Occipital lobe (tissue), 3 donors: ENCODE measurements at places on chromosomes 6 and 20. TPM values are rescaled to one million over a fixed set of nuclear protein-coding genes. Genes with fewer than 3 reads are reported as not detected.

LAMA2 gene
- total RNA-seq = 16.8 TPM

CALHM4 gene
- total RNA-seq = not detected

OR2H2 gene
- not detected for total RNA-seq

RIMS4 gene
- 77.5 TPM for total RNA-seq

GPR6 gene
- total RNA-seq = not detected

LAMA4 gene
- 19.2 TPM for total RNA-seq

ZC2HC1B gene
- 0.31 TPM for total RNA-seq

MOXD1 gene
- total RNA-seq = 18.6 TPM

C6orf163 gene
- 8.3 TPM for total RNA-seq

TRIM40 gene
- not detected for total RNA-seq

KCNQ5 gene
- 12.9 TPM for total RNA-seq

PRSS16 gene
- not detected for total RNA-seq

B3GALT4 gene
- 12.5 TPM for total RNA-seq

ATXN1 gene
- total RNA-seq = 102 TPM

SEMG1 gene
- total RNA-seq = not detected

PRELID3B gene
- 61.3 TPM for total RNA-seq

FNDC11 gene
- total RNA-seq = 4.1 TPM

POU3F2 gene
- 194 TPM for total RNA-seq

AKIRIN2 gene
- 68.8 TPM for total RNA-seq

FANCE gene
- total RNA-seq = 9.5 TPM

CST7 gene
- 0.31 TPM for total RNA-seq

TMEM200A gene
- 34.0 TPM for total RNA-seq

KHDRBS2 gene
- total RNA-seq = 66.8 TPM

PRL gene
- not detected for total RNA-seq

ABHD16B gene
- not detected for total RNA-seq

GSTA2 gene
- total RNA-seq = not detected

GRIK2 gene
- total RNA-seq = 82.7 TPM

FBXL4 gene
- total RNA-seq = 44.6 TPM

IYD gene
- not detected for total RNA-seq

NKAIN2 gene
- total RNA-seq = 130 TPM

ESR1 gene
- 0.16 TPM for total RNA-seq

MOCS1 gene
- total RNA-seq = 4.7 TPM

OLIG3 gene
- not detected for total RNA-seq

EPPIN gene
- not detected for total RNA-seq

PAK5 gene
- total RNA-seq = 55.7 TPM

METTL24 gene
- 2.5 TPM for total RNA-seq

PIGU gene
- 14.8 TPM for total RNA-seq

CST5 gene
- not detected for total RNA-seq

HUS1B gene
- total RNA-seq = 1.9 TPM

COL19A1 gene
- 5.9 TPM for total RNA-seq

RAET1E gene
- total RNA-seq = not detected

SYNDIG1 gene
- total RNA-seq = 32.6 TPM

OPRL1 gene
- 14.3 TPM for total RNA-seq

COL21A1 gene
- total RNA-seq = 1.9 TPM

MAPK14 gene
- total RNA-seq = 56.1 TPM

COL9A3 gene
- total RNA-seq = 37.1 TPM

APOBEC2 gene
- total RNA-seq = 0.62 TPM

SLC12A5 gene
- total RNA-seq = 19.2 TPM

IL22RA2 gene
- not detected for total RNA-seq

COL12A1 gene
- 36.2 TPM for total RNA-seq

SLC22A3 gene
- 3.7 TPM for total RNA-seq

WFDC5 gene
- total RNA-seq = not detected

FAM120B gene
- 62.4 TPM for total RNA-seq

AAR2 gene
- total RNA-seq = 24.3 TPM
